ENCODE measurements at places on chromosomes 1 and 21. TPM values are rescaled to one million over a fixed set of nuclear protein-coding genes. Genes with fewer than 3 reads are reported as not detected.

Gene CA14
- total RNA-seq, result not detected

Gene ANKRD34A
- 0.94 TPM for total RNA-seq

Gene SLC45A3
- 10.7 TPM for total RNA-seq

Gene ADGRL4
- 63.2 TPM for total RNA-seq

Gene ATF3
- total RNA-seq, result 2.6 TPM

Gene VWA5B1
- total RNA-seq, result not detected

Gene EDN2
- total RNA-seq, result not detected

DNA sequence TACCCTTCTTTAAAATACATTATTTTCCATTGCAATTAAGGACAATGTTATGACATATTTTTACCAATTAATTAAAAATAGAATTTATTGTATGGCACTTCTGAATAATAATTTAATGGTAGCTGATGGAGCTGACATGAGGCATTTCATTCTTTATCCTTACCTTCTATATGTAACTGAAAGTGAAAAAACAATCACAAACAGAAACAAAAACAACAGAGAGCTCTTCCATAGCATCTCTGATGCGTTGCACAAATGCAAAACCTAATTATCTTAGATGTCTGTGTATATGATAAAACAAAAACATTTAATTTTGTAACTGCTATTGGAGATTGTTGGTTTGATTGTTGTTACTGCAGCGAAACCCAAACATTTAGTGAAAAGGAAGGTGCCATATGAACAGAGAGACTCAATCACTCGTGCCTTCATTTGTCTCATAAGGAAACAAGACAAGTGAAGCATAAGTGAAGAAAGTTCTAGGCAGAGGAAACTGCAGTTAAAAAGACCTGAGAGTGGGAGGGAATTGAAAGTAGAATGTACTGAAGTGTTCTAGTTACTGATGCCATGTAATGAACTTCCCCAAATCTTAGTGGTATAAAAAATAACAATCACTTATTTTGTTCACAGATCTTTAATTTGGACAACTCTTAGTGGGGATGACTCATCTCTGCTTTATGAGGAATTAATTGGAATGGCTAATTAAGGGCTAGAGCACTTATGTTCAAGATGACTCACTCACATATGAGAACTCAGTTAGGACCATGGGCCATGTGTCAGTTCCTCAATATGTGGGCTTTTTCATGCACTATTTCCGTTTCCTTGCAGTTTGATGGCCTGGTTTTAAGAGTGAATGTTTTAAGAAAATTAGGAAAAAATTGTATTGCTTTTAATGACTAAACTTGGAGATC is 245.0 kb upstream of the OLFM3 start:
- DNase-seq, result no peak

DNA sequence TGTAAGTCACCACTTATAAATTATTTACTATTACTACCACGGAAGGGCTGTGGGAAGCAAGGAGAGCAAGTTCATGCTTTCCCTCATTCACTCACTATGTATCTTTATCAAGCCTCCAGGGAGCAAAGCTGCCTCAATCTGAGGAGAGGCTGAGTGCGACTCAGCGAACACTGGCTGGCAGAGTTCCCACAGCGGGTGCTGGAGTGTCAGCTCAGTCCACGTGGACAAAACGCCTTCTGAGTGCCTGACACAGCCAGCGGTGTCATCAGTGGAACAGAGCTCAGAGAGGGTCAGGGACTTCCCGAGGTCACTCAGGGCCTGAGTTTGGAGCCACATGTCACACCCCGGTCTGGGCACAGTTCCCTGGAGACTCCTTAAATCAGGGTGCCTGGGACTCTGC is 16.9 kb downstream of the MATN1 start:
- no peak for DNase-seq

DNA sequence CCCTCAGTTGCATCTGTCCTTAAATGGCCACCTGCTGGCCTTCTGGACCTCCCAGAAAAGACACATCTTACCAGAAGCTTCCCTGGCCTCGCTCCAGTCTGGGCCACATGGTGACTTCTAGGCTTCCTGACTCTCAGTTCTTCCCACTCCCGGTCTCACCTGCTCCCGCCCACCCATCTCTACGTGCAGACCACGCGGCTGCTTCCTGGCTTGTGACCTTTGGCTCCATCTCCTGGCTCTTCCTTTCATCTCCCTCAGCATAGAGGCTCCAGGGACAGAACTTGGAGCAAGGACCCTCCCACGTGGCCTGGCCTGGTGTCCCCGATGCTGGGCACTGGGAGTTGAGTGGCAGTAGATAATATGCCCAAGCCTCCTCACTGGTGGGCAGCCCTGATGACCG is 124.9 kb upstream of the IRF2BP2 start:
- DNase-seq, result no peak

- DNase-seq, result peak; percentile 63
Measured at GRCh38 chr1:169427081-169427641, at the start of gene CCDC181. Gene CCDC181, minus strand, starts transcription at chr1:169427474. Its CDS starts 2,547 bp downstream, at chr1:169424927.

DNA sequence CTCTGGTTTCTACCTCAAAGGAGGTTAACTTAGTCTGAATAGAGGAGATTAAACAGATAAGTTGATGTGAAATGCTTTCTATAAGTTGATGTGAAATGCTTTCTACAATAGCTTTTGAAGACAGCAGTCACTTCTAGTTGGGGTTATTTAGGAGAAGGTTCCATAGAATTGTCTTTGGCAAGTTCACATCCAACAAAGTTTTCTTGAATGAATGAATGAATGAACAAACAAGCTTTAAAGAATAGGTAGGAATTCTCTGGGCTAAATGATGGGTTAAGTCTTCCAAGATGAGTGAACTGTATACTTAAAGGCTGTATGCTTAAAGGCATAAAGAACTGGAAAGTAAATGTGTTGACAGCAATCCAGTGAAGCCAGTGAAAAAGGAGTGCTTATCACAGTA is 1.9 kb downstream of the CDC73 start:
- DNase-seq, result no peak

DNA sequence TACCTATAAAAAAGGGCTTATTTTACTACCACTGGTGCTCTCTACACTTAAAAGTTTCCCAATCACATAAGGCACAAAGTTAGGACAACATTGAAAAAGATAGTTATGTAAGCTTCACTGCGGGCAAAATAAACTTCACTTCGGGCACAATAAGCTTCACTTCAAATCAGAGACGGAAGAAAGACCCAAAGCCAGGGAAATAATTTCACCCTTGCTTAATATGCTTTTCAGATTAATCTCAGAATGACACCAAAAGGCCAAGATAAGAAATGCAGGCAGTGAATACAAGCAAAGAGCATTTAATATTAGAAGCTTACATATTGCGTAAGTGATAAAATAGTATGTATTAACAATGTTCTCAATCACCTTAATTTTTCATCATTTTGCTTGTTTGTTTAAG is 444.2 kb downstream of the SETD4 start:
- no peak for DNase-seq

GRCh38 chr1:44312399-44313196 is 42.5 kb downstream of the ERI3 start:
- DNase-seq, result no peak

DNA sequence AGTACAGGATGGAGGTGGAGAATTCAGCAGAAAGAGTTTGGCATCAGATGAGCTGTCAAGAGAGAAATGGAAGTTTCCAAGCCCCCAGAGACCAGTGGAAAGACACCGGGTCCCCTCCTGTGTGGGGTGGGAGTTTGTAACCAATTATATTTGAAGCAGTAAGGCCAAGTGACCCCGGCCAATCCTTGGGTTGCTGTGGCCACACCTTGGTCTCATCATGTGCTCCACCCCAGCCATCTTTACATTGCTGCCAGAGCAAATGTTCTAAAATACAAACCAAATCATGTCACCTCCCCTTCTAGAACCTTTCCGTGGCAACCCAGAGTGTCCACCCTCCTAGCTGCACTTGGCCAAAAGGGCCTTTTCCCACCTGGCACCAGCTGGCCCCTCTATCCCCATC is 86.1 kb downstream of the KCNN3 start:
- no peak for DNase-seq

DNA sequence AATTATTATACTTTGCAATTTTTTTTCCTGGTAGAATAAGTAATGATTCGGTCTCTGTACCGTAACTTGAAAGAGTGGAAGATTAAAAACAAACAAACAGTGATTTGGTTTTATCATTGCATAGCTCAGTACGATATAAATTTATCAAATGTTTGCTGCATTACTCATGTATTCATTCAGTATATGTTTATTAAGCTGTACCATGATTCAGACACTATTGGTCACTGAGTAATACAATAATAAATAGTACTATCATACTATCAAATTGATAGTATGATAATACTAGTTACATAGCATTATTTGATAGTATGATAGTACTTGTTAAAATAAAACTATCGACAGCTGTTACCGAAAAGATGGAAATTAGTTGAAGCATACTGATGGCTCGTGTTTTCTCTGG is 12.1 kb downstream of the CENPF start:
- no peak for DNase-seq

DNA sequence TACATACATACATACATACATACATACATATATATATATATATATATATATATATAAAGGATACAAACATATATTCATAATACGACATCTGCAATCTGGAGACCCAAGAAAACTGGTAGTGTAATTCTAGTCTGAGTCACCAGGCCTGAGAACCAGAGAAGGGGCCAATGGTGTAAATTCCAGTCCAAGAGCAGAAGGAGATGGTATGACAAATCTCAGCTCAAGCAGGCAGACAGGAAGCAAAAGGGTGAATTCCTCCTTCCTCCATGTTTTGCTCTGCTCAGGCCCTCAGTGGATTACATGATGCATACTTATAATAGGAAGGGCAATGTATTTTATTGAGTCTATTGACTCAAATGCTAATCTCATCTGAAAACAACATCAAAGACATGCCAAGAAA is 1060.4 kb upstream of the TMPRSS15 start:
- peak; percentile 51 for DNase-seq

- DNase-seq, result no peak
Measured at GRCh38 chr21:45220714-45221490, 66.8 kb downstream of the POFUT2 start.

GRCh38 chr21:22120616-22121266 is 1122.5 kb downstream of the NCAM2 start:
- DNase-seq, result peak; percentile 27

DNA sequence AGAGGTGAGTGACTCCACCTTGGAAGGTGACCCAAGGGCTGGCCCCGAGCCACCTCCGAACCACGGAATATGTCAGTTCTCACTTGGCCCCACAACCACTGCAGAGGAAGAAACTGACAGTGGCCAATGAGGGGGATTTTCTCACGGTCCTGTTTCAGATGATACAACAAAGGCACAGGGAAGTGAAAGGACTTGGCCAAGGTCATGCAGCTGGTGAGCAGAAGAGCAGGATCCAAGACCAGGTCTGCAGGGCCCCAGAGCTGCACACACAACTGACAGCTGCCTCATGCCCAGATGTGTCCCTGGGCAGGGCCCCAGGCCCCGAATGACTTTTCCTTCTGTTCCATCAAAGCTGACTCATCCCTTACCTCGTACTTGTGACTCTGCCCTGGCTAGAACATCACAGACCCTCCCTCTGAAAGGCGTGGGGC is 25.8 kb upstream of the EVA1B start:
- DNase-seq, result peak; percentile 85

GRCh38 chr21:17688912-17689874 is 76.5 kb upstream of the BTG3 start:
- DNase-seq, result peak; percentile 72

GRCh38 chr21:46205766-46206162 is 21.5 kb upstream of the SPATC1L start:
- DNase-seq, result no peak

- peak; percentile 55 for DNase-seq
Measured at GRCh38 chr1:54996359-54996868, 2.3 kb upstream of the BSND start.

DNA sequence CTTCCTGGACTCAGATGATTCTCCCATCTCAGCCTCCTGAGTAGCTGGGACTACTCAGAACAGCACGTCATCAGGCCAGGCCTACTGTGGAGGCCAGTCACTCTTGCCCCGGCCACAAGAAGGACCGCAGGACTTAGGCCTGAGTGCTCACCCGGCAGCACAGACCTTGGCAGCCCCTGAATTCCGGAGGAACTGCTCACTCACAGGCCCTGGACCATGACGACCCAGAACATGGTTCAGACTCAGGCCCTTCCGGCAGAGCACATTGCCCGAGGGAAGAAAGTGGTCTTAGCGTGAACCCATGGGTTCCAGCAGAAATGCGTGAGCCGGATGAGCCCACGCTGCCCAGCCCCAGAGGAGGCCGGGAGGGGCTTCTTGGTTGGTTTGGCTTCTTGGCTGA is 177.3 kb upstream of the TMEM51 start:
- no peak for DNase-seq

DNA sequence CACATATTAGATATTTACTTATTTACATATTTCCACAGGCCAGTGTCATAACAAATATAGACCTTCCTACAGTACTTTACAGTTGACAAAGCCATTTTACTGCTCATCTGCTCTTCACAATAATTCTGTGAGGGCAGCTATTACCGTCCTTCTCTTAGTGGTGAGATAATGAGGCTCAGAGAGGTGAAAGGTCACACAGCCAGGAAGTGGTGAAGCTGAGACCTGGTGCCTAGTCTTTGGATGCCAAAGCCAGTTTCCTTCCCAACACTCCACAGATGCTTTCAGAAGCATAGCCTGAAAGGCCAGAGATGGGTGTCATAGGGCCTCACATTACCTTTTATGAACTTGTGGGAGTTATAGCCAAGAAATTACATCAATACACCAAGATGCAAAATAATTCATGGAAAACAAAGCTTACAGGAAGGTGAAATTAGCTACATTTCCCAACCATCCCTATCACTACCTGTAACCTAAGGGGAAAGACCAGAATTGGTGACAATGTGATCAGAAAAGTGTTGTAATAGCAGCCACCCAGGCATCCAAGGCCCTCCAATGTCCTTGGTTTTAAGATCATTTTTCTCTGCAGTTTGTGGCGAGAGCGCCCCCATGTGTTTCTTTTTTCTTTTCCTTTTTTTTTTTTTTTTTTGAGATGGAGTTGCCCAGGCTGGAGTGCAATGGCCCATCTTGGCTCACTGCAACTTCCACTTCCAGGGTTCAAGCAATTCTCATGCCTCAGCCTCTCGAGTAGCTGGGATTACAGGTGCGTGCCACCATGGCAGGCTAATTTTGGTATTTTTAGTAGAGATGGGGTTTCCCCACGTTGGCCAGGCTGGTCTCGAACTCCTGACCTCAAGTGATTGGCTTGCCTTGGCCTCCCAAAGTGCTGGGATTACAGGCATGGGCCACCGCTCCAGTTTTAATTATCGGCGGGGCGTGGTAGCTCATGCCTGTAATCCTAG is 26.5 kb upstream of the RPL11 start:
- DNase-seq, result peak; percentile 31

GRCh38 chr1:151994956-151995355 is 1.3 kb upstream of the S100A10 start:
- peak; percentile 97 for DNase-seq

GRCh38 chr1:153612111-153612754 is 704 bp downstream of the S100A16 start:
- no peak for DNase-seq

GRCh38 chr1:238916828-238917227 is 469.5 kb upstream of the CHRM3 start:
- no peak for DNase-seq

DNA sequence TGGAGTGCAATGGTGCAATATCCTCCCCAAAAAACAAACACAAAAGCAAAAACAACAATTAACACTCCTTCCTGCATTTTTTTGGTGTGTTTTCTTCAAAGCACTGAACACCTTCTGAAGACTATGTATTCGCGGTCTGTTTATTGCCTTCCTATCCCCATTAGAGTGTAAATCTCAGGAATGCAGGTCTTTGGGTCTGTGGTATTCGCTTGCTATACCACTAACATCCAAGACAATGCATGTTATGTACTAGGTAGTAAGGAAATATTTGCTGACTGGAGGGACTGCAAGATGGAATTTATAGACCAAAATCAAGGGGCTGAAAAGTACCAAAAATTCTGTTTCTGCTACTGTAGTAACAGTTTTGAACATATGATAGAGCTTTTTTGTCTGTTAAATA is 299.4 kb downstream of the RYR2 start:
- no peak for DNase-seq

GRCh38 chr1:78170859-78171258 is 125.1 kb downstream of the GIPC2 start:
- no peak for DNase-seq

Measured in HT1080 (cell line).